ENCODE measurements at places on chromosomes 4 and X. TPM values are rescaled to one million over a fixed set of nuclear protein-coding genes. Genes with fewer than 3 reads are reported as not detected.

- peak; percentile 1 for DNase-seq
These were observed 71.3 kb upstream of the KIT start for GRCh38 chr4:54586320-54586955.

GRCh38 chr4:68070302-68070701, 59.4 kb downstream of the TMPRSS11F start:
- no peak for DNase-seq

GRCh38 chr4:121989715-121990114, 37.9 kb upstream of the TRPC3 start:
- DNase-seq, result no peak

DNA sequence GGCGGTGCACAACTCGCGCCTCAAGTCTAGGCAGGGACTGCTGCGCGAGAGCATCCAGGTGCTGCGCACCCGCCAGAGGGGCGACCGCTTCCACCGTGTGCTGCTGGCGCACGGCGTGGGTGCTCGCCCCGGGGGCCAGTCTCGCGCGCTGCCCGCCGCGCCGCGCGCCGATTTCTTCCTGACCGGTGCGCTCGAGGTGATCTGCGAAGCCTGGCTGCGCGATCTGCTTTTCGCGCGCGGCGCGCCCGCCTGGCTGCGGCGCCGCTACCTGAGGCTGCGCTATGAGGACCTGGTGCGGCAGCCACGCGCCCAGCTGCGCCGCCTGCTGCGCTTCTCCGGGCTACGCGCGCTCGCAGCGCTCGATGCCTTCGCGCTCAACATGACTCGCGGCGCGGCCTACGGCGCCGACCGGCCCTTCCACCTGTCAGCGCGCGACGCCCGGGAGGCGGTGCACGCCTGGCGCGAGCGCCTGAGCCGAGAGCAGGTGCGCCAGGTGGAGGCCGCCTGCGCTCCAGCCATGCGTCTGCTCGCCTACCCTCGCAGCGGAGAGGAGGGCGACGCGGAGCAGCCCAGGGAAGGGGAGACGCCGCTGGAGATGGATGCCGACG, 1.3 kb downstream of the CHST7 start:
- no peak for DNase-seq

- no peak for DNase-seq
These were observed 520.7 kb upstream of the ARX start for GRCh38 chrX:25536307-25536970.

DNA sequence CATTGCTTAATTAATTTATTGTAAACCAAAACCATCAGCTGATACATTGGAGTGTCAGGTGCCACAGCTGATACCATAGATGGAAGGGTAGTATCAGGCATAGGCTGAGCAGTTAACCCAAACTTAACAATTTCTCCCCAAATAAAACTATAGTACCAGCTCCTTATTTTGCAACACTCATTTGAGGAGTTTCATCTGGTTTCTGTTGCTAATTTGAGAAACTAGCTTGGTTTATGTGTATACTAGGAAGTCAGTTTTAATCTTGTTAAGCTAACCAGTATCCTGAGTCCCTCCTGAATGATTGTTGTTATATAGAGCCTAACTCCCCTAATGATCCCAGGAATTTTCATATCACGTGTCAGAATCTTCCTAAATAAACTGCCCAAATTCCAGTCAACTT, 12.7 kb downstream of the DCAF16 start:
- DNase-seq, result no peak

DNA sequence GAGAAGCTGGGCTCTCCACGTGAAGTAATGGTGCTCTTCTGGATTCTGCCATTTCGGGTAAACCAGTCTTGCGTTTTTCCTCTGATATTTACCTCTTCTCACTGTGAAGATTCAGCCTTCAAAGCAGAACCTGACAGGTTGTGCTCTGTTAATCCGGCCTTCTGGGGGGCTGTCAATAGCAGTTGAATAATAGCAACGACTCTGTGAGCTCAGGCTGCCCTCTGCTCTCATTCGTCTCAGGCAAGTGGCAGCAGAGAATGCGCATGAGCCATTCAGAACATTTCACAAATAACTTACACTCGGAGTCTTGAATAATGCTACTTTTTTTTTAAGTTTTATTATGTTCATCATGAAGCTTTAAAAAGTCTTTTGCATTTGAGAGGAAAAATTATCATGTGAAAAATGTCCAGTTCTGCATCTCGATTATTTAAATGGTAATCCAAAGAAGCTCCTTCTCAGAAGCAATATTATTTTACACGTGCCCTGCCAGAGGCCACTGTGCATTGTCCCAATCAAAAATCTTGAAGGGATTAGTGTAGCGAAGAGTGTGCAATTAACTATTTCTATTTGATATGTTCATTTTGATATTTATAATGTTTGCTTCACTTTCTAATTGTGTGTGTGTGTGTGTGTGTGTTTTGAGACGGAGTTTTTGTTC, 354.2 kb upstream of the FAT1 start:
- DNase-seq, result no peak

GRCh38 chr4:102612210-102612609, 111.1 kb downstream of the NFKB1 start:
- DNase-seq, result no peak

The MAGEA11 gene
- polyA plus RNA-seq, result not detected

The TRMT44 gene
- polyA plus RNA-seq, result 12.8 TPM

The AMOT gene
- 72.5 TPM for polyA plus RNA-seq

The KCNE5 gene
- polyA plus RNA-seq, result 2.8 TPM

The SUPT20HL1 gene
- not detected for polyA plus RNA-seq

Data from left renal pelvis (tissue), 4 donors.